ENCODE measurements at places on chromosomes 1 and 21. TPM values are rescaled to one million over a fixed set of nuclear protein-coding genes. Genes with fewer than 3 reads are reported as not detected.
A peak's percentile ranks its signal among the peaks of the same experiment; 100 is the strongest.

The MMP23B gene
- 38.8 TPM for total RNA-seq

The NBPF26 gene
- total RNA-seq, result 3.5 TPM

The HNRNPR gene
- total RNA-seq, result 52.6 TPM

DNA sequence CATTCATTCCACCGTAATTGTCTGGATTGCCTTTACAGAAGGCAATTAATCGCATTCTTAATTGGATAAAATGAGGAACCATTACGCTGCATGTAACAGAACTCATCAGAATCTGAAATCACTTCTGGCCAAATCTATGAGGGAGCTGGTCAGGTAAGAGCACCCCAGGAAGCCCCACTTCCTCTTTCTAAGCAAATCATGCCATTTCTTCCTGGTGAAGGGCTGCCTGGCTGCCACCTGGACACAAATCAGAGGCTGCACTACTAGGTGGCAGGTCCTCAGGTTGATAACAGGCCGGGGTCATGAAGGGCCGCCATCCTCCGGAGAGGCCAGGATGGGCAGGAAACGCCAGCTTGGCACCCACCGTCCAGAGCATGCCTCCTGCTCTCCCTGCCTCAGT, 73.7 kb downstream of the CAPZB start:
- no peak for DNase-seq

DNA sequence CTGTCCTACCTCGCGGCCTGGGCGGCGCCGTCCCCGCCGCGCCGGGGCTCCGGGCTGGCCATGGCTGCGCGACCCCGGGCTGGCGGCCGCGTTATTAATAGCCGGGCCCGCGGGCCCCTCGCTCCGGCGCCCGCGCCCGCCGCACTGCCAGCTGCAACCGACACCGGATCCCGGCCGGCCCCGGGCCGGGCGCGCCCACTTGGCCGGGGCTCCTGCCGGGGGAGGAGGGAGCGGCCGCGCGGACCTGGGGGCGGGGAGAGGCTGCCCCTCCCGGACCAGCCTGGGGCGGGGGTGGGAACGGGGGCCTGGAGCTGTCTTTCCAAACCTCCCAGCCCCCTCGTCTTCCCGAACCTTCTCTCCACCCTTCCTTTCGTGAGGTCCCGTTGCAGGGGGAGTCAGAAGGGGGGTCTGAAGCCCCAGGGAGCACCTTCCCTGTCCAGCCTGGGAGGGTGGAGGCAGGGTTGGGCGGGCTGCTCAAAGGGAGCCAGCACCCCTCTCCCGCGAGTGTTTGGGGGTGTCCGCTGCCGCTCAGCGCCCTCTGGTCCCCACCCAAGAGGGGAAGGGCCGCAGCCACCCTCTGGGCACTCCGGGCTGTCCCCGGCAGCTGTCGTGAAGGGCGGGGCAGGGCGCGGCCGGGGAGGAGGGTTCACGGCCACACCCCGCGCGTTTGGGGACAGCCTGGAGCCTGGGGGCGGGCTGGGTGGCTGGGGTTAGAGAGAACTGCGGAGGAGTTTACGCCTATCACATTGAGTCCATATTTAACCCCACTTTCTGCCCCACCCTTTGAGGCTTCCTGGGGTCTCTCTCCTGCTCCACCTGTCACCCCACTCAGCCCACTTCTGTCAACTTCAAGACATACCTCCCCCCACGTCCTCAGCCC, at the start of gene SYNC:
SYNC (minus strand) TSS at position 172 of the 880 bp plus-strand sequence; CDS start at position 62, 110 bp downstream.
- DNase-seq, result peak; percentile 64

GRCh38 chr1:30316056-30316455, 407.3 kb downstream of the MATN1 start:
- no peak for DNase-seq

The DNAJC28 gene
- 7.3 TPM for total RNA-seq

The CA14 gene
- 2.5 TPM for total RNA-seq

- no peak for DNase-seq
Observed at GRCh38 chr1:6577831-6578525, 1.8 kb upstream of the ZBTB48 start.

GRCh38 chr1:243483071-243483771, 227.4 kb downstream of the SDCCAG8 start:
- no peak for DNase-seq

The PARP1 gene
- 104 TPM for total RNA-seq

The OR2M3 gene
- not detected for total RNA-seq

The DDOST gene
- total RNA-seq, result 128 TPM

The AQP10 gene
- not detected for total RNA-seq

DNA sequence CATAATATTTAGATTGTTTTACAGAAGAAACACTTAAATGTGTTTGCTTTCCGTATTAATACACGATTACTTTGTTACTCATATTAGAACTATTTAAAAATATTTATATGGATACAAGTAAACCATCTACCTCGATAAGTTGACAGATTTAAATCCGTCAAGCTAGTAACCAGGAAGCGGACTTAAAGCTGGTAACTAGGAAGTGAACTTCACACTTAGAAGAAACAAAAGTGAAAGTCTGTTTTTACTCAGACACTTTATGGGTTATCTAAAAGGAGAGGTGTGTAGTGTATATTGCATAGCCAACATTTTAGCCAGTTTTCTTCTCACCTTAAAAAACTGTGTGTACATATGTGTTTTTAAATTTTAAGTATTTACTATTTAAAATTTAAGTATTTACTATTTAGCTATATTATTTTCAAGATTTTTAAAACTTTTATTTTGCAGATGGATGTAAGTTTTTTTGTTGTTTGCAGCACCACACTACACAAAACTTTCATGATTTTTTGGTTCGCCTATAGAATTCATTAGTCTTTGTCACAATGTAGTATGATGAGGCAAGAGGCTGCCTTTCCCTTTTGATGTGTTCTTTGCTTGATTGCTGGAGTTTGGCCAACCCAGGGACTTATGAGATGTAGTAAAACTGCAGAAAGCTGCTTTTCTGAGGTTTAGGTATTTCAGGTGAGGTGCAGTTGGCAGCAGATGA, 2.7 kb downstream of the USP25 start:
- no peak for DNase-seq

The FNDC10 gene
- total RNA-seq, result 4.0 TPM

DNA sequence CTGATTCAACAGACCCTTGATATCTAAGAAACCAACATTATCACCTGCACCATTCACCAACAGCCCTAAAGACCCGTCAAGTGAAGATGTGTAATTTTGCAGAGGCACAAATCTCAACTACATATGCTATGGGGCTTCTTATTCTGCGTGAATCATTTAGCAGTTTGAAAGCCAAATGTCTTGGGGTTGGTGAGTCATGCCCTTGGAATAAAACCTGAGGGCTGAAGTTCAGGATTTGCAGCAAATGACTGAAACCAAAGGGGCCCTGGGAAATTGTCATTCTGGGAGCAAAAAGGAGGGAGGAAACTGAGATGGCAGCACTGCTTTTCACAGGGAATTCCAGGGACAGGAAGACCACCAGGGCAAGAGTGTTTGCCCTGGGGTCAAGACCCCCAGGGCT, 79.2 kb upstream of the TNR start:
- no peak for DNase-seq

GRCh38 chr1:237705462-237705861, 185.3 kb downstream of the ZP4 start:
- DNase-seq, result no peak

DNA sequence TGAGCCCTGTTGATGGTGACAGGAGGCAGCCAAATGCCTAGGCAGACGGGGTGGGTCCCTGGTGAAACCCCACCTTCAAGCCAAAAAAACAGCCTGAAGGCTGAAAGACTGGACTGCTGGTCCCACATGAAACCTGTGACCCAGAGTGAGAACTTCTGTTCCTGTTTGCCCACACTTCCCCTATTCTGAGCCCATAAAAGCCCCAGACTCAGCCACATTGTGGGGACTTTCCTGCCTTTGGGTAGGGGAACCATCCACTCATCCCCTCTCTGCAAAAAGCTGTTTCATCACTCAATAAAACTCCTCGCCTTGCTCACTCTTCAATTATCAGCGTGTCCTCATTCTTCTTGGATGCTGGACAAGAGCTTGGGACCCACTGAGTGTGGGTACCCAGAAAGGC, 25.2 kb downstream of the HTR6 start:
- no peak for DNase-seq

- DNase-seq, result peak; percentile 70
Observed at GRCh38 chr1:32336963-32337675, 1.1 kb upstream of the MARCKSL1 start.

DNA sequence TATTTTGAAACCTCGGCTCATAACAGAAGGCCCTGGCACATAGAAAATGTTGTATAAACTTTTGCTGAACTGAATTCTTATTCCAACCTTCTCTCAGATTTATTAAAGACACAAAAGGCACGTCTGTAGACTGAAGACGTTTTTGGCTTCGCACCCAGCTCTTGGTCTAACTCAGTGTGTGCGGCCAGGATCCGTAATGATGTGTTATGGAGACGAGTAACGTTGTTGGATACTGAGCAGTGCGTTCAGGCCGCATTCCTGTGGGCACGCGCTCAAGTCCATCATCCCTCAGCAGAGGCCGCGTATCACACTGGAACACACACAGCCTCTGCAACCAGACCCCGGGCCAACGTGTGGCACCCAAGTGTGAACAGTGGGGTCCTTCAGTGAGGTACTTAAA, 154.8 kb upstream of the RAB4A start:
- no peak for DNase-seq

- no peak for DNase-seq
Observed at GRCh38 chr21:44927587-44928461, 7.1 kb upstream of the ITGB2 start.

The SAMD13 gene
- total RNA-seq, result 1.7 TPM

The PTGER3 gene
- 1.1 TPM for total RNA-seq

- no peak for DNase-seq
Observed at GRCh38 chr1:193703121-193703520, 516.7 kb upstream of the B3GALT2 start.

GRCh38 chr21:32494934-32495709, 82.6 kb downstream of the EVA1C start:
- DNase-seq, result no peak

Measured in heart left ventricle (tissue), 16 donors.